ENCODE measurements at places on chromosomes 2 and 18.

- no peak for DNase-seq
These were observed 117.5 kb upstream of the TEX51 start for GRCh38 chr2:126781206-126781605.

GRCh38 chr2:32622570-32623310 is 5.1 kb upstream of the TTC27 start:
- DNase-seq: peak; percentile 61

DNA sequence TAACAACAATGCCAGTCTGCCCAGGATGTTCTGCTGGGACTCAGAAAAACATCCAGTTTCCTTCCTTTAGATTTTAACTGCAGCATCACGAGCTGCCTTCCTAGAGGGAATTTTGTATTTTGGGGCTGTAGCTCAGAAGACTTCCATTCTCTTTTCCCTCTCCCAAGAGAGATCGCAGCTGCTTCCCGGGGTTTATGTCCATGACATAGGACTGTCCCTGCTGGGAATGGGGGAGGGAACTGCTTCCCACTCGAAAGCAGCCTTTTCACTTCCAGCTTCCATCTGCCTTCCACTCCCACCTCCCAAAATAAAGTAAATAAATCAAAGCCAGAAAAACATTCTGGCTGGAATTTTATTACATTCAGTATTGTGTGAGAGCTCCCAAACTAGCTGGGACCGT is 52.4 kb downstream of the LIMS1 start:
- DNase-seq: no peak

DNA sequence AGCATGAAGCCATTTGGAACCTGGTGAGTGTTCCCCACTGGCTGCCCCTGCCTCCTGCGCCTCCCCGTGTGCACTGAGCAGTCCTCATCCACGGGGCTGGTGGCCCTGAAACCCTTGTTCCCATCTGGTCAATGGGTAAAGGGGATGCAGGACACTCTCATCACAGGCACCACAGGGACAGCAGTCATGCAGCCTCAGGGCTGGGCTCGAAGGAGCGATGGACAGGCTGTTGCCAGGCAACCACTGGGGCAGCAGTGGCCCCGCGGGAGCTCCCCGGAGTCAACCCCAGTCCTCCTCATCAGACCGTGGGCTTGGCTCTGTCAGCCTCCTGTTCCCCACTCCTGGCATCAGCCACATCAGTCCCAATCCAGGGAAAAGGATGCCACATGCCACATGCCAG is 509.5 kb downstream of the EIPR1 start:
- no peak for DNase-seq

GRCh38 chr2:211495339-211495738 is 938.9 kb downstream of the CPS1 start:
- no peak for DNase-seq

DNA sequence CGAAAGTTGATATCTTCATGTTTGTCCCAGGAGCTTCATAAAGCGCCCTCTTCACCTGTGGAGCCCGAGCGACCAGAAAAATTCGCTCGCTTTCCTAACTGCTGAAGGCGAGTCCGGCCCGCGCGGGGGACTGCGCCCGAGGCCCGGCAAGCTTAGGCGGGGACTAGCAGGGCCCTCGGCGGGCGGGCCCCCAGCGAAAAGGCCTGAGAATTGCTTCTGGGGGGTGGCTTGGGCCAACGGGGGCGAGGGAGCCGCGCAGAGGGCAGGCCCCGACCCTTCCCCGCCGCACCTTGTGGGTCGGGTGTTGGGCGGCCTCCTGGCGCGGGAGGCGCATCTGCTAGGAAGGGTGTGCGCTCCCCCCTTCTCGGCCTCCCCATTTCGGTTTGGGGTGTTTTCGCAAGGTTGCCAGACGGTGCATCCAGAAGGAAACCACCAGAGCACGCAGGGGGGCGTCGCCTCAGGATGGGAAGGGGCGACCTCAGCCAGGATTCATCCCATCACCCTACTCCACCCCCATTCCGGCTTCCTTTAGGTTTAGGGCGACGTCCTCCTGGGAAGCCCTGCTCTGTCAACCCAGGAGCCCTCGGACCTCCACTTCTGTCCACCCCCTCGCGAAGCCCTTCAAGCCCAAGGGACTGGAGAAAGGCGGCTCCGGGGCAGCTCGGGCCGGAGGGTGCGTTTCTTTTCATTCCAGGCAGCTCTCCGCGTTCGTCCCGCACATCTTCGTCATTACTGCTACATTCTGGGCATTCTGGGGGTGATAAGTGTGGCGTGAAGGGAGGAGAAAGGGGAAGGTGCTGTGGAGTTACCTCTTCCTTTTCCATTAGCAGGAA is 9.1 kb downstream of the SP9 start:
- DNase-seq: no peak

- DNase-seq: no peak
These were observed 516.2 kb upstream of the MYT1L start for GRCh38 chr2:2847209-2847676.

GRCh38 chr2:38446418-38446817 is 69.3 kb upstream of the ATL2 start:
- DNase-seq: no peak

GRCh38 chr2:65383541-65384488 is 48.6 kb downstream of the SPRED2 start:
- no peak for DNase-seq

DNA sequence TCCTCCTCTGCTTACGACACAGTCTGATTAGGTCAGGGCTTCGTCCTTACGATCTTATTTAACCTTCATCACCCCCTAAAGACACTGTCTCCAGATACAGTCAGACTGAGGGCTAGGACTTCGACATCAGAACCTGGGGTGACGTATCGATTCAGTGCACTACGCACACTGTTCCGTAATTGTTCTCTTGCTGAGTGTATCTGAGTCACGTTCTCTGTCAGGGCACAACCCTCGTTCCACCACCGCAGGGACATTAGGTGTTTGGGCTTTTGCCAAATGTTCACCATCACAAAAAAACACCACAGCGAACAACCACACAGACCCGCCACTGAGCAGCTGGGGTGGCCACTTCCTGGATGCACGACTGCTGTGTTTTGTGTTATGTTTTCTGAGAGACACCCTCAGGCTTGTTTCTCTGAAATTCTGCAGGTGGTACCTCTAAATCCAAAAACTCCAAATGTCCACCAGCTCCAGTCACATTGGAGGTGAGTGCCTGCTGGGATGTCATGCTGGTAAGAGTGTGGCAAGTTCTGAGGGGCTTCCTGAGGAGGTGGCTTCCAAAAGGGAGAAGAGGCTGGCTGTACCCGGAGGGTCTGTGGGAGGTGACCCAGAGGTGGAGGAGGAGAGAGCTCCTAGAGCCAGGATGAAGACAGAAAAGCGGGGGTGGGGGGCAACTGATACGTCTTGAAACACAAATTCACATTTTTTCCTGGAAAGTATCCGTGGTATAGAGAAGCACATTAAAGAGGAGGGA is 66.6 kb downstream of the ADNP2 start:
- DNase-seq: no peak

DNA sequence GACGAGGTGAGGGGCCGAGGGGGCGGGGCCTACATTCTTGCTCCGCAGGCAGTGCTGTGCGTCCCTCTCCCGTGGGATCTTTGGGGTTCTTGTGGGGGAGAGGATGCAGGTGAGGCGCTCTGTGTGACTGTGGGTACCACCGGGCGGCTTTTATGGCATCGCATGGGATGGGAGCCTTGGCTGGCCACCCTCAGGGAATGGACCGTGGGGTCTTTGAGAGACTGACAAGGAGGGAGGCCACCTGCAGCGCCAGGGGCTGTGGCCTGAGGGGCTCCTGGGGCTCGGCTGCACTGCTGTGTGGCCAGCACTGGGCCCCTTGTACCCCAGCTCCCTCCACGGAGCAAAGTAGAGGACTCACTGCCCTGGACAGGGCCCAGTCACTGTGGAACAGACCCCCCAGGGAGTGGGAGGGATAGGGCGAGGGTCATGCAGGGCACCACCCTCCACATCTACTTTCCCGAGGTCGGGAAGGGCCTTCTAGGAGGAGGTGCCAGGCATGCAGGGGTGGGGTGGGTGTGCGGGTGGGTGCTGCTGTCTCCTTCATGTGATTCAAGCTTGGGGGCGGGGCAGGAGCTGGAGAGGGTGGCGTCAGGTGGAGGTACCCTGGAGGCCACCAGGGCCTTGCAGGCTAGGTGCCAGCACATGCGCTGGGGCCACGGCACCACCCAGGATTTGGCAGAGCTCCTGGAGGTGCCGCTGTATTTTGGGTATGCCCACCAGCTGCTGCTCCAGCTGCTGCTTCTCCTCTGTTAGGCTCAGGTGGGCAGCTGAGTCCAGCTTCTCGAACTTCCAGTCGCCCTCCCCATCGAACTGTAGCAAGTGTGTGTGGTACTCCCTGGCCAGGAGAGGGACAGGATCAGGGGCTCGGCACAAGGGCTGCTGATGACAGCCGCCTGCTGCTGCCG is 1072.4 kb downstream of the RPIA start:
- DNase-seq: no peak

- DNase-seq: peak; percentile 47
These were observed 44.7 kb upstream of the DNAH7 start for GRCh38 chr2:196113061-196113974.

- no peak for DNase-seq
These were observed 33.1 kb upstream of the PELI1 start for GRCh38 chr2:64177315-64177714.

DNA sequence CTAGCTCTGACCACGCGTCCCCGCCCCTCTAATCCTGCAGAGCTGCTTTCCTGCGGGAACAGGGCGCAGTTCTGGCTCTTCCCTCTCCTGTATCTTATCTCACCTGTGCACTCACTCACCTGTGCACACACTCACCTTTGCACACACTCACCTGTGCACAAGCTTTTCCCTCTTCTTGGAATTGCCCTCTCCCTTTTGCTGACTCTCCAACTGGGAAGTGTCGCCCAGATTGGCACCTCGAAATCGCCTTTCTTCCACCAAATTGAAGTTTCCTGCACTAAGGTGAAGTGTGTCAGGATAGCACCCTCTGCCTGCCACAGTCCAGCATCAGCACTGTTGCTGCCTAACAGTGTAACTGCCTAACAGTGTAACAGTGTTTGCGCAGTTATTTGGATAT is 566 bp upstream of the CMPK2 start:
- no peak for DNase-seq

- DNase-seq: peak; percentile 71
These were observed 79.6 kb downstream of the SPTBN1 start for GRCh38 chr2:54535599-54536195.

DNA sequence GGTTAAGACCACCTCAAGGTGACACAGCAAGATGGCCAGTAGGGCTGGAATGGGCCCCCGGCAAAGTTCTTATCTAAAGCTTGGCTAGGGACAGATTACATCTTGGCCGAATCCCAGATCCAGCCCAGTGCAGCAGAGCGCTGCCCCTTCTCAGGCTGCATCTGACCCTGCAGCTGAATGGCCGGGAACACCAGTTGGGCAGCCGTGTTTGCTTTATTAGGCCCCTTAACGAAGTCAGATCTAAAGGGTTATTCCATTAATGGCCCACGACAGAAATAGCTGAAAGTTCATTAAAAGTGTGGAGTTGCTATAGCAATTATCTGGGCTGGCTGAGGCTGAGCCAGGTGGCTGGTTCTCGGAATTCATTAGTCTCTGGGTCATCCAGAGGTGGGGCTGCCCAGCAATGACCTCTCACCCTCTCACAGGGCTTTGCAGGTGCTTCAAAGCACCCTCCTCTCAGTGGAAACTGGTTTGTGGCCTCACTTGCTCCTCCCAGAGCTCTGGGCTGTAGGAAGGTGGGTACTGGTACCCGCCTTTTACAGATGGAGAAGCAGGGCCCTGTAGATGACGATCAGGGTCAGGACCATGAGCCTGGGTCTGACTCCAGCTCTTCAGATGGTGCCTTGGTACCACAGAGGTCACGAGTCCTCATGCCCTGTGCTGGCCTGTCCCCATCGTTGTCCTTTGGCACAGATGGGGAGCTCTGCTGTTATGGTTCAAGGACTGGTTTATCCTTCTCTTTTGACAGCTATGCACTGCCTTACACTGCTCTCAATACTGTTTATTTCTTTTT is 68.8 kb downstream of the EMX1 start:
- no peak for DNase-seq

DNA sequence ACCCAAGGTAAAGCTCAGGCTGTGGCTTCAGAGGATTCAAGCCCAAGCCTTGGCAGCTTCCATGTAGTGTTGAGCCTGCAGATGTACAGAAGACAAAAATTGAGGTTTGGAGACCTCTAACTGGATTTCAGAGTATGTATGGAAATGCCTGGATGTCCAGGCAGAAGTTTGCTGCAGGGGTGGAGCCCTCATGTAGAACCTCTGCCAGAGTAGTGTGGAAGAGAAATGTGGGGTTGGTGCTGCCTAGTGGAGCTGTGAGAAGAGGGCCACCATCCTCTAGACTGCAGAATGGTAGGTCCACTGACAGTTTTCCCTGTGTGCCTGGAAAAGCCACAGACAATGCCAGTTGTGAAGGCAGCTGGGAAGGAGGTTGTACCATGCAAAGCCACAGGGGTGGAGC is 239.9 kb downstream of the SPAG16 start:
- DNase-seq: no peak

- DNase-seq: no peak
These were observed 44.9 kb downstream of the MYO7B start for GRCh38 chr2:127580167-127581049.

DNA sequence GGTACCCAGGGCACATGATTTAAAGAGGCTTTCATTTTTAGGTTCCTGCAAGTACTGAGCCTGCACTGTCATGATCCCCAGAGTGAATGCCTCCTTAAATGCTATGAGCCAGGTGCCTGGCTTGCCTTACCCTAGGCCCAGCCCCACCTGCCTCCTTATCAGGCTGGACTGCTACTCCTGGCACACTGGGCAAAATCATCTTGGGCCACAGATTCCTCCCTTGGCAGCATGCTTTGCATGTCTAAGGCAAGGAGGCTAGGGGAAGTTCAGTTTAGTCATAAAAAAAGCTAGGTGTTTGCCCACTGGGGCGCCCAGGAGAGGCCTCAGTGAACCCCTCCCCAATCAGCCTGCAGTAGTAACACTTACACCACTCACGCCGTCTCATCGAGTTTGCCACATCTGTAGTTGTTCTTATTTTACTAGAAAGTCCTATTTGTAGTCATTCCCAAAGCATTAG is 45.1 kb downstream of the LBH start:
- DNase-seq: no peak

- no peak for DNase-seq
These were observed 134.5 kb downstream of the ZEB2 start for GRCh38 chr2:144385381-144385780.

DNA sequence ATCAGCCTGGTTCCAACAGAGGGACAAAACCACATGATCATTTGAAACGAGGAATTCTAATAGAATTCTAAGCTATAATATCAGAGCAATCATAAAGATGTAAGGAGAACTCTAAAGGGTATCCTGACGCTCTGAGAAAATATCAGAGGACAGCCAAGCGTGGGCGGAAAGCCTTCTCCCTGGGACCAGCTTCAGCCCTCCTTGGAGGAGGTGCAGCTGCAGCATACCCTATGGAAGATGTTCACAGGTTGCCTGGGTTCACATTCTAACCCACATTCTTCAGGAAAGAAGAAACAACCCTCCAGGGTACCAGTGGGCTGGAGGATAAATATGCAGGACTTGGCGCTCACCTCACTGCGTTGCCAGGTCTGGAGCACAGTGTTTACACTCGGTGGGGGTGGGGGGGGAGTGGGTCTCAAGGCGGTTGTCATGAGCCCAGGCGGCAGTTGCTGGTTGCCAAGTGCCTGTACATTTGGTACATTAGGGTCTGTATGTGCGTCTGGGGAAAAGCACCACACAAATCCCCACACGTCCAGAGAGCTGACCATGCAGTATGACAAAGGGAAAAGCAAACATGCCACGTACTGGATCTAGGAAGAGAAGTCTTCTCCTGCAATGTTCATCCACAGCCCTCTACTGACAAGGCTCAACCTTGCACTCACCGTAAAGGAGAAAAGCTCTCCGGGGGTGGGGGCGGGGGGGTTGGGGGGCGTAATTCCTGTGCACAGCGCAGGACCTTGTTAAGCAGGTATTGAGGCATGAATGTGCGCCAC is 80.5 kb downstream of the CDH19 start:
- DNase-seq: no peak
